ENCODE measurements at places on chromosomes 11 and 22.

GRCh38 chr22:48182846-48183805 is 1420.7 kb downstream of the TBC1D22A start:
- no peak for DNase-seq

GRCh38 chr11:116687458-116688201 is 85.2 kb downstream of the BUD13 start:
- no peak for DNase-seq

DNA sequence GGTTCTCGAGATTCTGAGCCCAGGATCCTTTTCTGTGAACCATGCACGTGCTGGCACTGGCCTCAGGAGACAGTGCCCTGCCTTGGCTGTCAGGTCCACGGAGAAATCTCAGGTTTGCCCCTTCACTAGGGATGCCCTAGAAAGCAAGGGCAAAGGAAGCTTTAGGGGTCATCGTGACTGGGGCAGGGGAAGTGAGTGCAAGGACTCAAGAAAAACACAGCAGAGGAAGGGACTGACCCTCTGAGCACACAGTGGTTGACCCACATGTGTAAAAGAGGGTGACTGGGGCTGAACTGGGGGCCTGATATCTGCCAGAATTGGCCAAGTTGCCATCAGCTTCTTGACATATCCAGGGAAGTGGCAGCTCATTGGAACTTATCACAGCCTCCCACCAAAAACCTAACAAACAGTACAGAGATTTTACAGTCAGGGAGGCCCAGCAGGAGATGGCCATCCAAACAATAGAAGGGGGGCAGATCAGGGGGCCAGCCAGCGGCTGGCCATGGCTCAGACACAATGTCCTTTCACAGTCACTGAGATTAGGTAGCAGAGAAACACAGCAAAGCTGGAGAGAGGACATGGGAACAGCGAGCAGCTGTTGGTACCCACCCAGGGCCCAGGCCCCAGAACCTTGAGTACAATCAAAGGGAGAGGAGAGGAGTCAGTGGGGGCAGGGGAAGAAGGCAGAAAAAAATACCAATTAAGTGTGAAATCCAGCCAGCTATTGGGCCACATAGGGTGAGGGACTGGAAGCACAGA is 4.4 kb downstream of the TMEM121B start:
- no peak for DNase-seq

DNA sequence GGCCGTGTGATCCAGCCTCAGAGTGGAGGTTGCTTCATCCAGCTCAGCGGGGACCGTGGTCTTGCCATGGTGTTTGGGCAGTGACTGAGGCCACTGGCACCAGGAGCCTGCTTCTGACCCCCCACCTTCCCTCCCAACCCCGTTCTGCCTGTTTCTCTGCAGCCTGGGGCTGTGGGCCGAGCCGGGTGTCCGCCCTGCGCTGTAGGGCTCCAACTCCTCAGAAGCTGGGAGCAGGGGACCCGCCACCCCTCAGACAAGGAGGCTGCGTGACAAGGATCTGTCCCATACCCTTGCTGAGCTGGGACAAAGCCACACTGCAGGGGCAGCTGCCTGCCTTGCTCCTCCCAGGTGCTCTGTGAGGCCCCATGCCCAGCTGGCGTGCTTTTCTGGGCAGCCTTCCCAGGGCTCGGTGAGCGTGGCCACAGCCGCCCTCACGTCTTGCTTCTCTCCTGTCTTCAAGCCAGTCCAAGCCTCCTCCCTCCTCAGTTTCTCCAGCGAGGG is 11.7 kb upstream of the ARFGAP3 start:
- DNase-seq, result no peak

- DNase-seq, result no peak
These were observed 59.9 kb downstream of the SLC1A2 start for GRCh38 chr11:35359321-35360054.
